ENCODE measurements at places on chromosomes 6 and 20. TPM values are rescaled to one million over a fixed set of nuclear protein-coding genes. Genes with fewer than 3 reads are reported as not detected.

DNA sequence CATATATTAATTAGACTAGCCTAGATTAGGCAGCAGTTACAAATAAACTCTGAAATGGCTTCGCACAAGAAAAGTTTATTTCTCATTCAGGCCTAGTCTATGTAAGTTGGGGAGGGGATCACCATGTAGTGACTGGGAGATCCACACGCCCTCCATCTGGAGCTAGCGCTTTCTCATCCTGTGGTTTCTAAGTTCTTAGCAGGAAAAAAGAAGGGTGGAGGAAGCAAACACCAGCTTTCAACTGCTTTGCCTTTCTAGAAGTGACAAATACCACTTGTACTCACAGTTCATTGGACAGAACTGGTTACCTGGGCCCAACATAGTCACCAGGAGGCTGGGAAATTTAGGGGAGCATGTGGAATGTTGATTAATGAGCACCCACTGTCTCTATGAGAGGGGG lies 46.6 kb downstream of the NDUFAF5 start:
- H3K4me3 ChIP-seq, result no peak overlapping the region
- H3K27me3 ChIP-seq, result peaks cover 1% of the 10 kb centered on the region
- H3K4me1 ChIP-seq, result no peaks in the 10 kb centered on the region
- H3K27ac ChIP-seq, result no peak overlapping the region

BMP7 gene
- not detected for total RNA-seq

HLA-DRB5 gene
- total RNA-seq, result not detected

LPA gene
- not detected for total RNA-seq

PTPRT gene
- total RNA-seq, result not detected

Measured in fibroblast of lung (primary cell).